GM06990 (cell line): ENCODE measurements at places on chromosomes 7 and 10.

DNA sequence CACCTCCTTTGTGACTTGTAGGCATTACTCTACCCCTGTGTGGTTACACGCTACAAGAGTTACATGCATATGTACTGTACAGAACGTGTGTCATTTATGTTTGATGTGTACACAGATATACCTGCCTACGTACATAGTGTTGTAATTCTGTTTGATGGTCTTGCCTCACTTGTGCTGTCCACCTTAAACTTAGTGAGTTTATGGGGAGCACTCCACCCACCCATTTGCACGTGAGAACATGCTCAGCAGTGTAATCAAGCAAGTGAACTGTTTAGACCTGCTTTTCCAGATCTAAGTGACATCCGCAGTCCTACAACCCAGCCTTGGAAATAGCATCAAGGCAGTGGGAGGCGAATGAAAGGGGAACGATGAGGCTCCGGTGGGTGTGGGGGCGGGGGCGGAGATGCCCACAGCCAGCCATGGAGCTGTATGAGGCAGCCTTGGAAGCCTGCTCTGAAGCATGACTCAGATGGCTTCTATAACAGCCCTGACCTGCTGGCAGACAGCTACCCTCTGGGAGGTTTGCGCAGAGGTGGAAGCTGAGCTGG is 52.1 kb downstream of the SUFU start:
- no peak for DNase-seq

DNA sequence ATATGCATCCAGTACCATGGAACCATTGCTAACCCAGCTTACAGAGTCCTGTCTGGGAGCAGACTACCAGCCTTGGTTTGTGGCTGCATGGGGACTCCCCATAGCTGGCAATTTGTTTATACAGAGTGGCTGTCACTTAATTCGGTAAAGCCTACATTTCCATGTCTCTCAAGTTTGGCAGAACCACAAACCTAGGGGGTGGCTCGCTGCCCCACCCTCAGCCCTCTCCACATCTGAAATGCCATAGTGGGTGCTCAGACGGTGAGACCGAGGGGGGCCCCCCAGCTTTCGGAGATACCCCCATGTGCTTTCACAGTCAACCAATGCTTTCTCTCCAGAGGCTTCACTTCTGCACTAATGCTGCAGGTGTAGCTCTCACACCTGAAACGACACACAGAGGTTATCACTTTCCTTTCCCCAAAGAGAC is 75.5 kb upstream of the KAT6B start:
- peak; percentile 21 for DNase-seq

DNA sequence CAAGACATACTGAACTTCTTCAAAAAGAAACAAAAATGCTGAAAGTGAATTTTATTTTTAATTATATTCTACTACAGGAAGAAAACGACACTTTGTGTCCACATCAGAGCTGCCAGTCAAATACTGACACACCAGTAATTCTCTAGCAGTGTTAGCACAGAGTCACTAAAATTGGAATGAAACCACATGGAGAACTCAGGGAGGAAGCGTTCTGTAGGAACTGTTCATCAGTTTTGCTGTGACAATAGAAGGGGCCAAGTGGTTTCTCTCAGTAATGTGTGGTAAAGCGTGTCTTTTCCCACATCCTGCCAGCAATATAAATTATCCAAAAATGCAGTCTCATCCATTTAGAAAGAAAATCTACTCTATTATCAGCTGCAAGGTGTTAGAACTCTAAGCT is 683.3 kb downstream of the GRM8 start:
- peak; percentile 7 for DNase-seq

GRCh38 chr10:91088300-91089140 is 131.9 kb upstream of the PCGF5 start:
- peak; percentile 10 for DNase-seq

GRCh38 chr7:77727527-77727926 is 31.3 kb downstream of the RSBN1L start:
- DNase-seq = no peak

GRCh38 chr10:60314069-60314940 is 75.4 kb downstream of the ANK3 start:
- no peak for DNase-seq

DNA sequence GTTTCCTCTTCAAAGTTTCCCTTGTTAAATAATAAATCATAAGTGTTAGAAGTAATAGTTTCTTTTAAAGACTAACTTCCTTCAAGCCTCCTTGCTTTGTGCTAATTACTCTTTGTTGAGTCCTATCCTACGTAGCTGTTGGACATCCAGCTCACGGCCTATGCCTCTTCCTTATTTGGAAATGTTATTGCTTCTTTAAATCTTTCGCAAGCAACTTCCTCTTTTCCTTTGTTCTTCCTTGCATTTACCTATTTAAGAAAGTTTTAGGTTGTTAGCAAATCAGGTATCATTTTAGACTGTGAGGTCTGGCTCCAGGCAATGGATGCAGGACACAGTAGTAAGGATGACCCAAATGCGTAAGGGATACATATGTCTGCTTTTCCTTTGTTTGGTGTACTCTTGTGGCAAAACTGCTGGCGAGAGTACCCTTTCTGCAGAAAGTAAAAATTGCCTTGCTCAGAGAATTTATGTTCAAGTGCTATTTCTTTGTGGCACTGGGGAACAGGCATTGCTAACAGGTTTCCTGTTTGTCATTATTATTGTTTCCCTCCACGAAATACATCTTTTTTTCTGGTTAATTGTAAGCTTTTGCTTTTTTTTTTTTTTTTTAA is 110.5 kb downstream of the DYNC2I1 start:
- DNase-seq = no peak

DNA sequence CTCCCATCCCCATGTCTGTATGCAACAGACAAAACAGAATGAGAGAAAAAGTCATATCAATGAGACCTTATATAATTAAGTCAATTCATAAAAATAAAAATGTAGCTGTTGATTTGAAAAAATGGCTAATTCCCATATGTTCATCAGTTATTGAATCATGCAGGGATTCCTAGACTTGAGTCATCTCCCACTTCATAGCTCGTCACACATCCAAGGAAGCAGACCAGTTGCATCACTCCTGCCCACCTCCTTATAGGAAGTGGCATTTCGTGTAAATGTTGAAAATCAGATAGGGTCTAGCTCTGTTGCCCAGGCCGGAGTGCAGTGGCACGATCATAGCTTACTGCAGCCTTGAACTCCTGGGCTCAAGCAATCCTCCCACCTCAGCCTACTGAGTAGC is 56.1 kb upstream of the SH2B2 start:
- DNase-seq = no peak

- no peak for DNase-seq
Observed at GRCh38 chr10:34121125-34121753, 693.9 kb downstream of the PARD3 start.

DNA sequence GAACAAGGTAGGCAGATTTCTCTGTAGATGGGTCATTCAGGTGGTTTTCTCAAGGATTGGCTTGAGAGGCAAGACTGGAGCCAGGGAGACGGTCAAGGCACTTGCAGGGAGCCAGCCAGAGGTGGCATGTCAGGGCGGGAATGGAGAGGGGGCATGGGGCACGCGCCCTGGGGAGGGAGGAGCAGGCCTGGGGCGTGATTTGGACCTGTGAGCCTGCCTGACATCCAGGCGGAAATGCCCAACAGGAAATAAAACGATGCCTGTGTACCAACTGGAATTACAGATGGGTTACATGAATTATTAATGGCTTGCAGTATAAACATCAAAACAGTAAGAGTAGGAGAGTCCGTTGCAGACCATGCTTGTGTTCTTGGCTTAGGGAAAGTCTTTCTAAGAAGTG is 8.6 kb upstream of the SUN1 start:
- no peak for DNase-seq

GRCh38 chr10:92787557-92788152 is 60.7 kb upstream of the EXOC6 start:
- DNase-seq = peak; percentile 5

DNA sequence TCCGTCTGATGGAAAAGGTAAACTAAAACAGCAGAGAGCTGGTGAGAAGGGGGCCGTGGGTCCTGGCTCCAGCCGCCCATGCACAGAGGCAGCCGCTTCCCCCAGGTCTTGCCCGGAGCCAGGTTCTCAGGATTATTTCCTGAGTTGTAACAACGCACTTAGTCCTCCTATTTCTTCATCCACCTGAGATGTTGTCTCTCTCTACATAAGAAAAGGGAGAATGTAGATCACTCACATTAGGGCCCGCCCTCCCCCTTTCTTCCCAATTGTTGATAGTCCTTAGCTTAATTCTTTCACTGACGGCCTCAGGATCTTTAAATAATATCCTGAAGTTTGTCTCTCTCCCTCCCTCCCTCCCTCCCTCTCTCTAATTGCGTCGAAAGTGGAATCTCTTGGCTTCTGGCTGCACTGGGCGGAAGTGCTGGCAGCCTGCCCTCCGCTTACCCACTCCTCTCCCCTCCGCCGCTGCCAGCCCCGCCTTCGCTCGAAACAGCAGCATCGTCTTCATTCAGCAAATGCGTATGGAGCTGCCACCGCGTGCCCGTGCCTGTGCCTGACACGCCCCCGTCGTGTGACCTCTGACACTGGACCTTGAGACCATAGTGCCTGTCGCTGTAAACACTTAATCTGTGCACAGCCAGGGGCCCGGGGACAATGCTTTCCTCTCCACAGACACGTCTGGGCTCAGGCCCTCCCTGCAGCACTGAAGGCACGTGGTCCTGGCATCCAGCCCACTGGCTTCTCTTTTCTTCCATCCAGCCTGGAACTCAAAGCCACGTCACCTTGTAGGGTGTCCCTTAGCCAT is 174.5 kb upstream of the PPP2R2D start:
- no peak for DNase-seq

DNA sequence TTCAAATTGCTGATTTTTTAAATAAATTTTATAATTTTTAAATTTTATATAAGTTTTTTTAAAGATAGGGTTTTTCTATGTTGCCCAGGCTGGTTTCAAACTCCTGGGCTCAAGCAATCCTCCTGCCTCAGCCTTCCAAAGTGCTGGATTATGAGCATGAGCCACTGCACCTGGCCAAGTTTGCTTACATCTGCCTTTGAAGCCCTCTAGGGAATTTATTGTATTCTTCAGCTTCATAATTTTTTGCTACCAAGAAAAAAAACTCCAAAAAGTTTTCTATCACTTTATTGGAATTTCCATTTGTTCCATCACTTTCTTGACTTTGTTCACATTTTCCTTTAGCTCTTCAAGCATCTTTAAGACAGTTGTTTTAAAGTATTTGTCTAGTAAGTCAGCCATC is 3.8 kb upstream of the POLD2 start:
- no peak for DNase-seq

- peak; percentile 98 for DNase-seq
Observed at GRCh38 chr7:75914655-75915415, at the start of gene POR. Gene POR, plus strand, starts transcription at chr7:75915155. Its CDS starts 38,847 bp downstream, at chr7:75954002.

GRCh38 chr7:123961771-123962170 is 36.7 kb downstream of the SPAM1 start:
- no peak for DNase-seq

DNA sequence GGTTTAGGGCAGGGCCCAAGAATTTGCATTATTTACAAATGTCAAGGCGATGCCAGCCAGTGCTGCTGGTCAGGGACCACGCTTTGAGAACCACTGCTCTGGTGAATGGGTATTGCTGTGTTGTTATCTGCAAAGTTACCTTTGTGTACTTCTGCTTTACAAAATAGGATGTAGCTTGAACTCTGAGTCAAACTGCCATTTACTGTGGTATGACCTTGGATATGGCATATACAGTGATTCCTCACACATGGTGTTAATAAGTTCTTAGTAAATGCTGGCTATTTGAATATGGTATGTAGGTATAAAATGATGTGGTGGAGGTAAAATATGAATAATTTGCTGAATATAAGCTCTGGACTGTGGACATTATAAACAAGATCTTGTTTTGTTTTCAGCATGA is 148.9 kb downstream of the AUTS2 start:
- DNase-seq = no peak

GRCh38 chr7:31192986-31193385 is 140.9 kb downstream of the ADCYAP1R1 start:
- DNase-seq = peak; percentile 6

DNA sequence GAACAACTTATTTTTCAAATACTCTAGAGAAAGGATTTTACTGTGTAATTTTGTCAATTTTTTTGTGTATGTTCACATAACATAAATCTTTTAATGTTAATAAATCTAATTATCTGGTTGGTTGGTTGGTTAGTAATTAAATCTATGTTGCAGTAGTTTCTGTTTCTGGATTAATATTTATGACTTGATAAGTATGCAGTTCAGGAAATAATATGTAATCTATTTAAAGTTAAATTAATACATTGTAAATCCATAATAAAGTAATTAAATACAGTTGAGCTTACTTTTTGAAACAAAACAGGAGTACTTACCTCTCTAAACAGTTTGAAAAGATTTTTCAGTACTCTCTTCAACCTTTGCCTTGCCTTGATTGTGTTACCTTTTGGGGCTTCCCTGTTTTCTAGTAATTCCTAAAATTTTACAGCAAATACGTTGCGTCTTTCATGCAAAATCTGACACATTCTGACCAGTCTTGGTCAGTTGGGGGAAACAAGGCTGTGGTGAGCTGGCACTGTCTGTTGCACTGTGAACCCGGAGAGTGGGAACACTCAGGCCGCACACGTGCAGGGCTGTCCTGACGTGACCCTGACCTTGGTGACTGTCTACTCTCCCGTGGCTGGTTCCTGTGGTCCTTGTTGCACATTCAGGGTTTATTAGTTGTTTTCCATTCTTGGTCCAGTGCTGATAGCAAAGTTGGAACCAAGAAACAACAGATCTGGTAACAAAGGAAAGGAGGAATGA is 45.6 kb upstream of the FGL2 start:
- DNase-seq = no peak

DNA sequence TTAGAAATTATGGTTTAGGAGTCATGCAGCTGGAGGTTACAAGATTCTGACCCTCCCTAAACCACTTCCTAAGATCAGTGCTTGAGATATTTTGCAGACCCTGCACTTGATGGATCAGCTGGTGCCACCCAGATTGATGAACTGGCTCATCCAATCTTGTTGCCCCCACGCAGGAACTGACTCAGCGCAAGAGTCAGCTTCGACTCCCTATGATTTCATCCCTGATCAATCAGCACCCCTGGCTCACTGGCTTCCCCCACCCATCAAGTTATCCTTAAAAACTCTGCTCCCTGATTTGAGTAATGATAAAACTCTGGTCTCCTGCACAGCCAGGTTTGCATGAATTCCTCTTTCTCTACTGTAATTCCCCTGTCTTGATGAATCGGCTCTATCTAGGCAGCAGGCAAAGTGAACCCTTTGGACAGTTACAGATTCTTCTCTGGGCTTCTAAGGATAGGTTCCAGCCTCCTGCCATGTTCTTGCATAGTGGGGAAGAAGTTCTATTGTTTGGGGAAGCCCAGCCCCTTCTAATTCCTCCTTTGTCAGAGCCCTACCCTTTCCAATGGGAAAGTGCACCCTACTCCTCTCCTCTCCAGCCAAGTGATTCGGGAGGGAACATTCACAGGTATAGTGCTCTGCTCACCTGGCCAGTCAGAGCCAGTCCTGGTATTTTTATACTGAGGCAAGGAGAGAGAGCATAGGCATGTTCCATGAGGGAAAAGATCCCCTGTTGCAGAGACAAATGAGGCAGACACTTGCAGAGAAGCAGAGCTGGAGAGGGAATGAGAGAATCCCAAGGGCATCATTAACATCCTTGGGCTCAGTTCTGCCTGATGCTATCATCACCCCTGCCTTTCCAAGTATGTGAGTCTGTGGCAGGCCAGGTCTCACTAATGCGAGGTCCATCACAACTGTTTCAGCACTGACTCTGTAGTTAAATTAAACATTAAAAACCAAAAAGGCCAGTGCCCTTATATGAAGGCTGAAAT is 224.4 kb upstream of the GALNT17 start:
- no peak for DNase-seq

- DNase-seq = no peak
Observed at GRCh38 chr7:84735677-84736076, 451.2 kb downstream of the SEMA3D start.
